ENCODE measurements at places on chromosomes 5 and 9.

DNA sequence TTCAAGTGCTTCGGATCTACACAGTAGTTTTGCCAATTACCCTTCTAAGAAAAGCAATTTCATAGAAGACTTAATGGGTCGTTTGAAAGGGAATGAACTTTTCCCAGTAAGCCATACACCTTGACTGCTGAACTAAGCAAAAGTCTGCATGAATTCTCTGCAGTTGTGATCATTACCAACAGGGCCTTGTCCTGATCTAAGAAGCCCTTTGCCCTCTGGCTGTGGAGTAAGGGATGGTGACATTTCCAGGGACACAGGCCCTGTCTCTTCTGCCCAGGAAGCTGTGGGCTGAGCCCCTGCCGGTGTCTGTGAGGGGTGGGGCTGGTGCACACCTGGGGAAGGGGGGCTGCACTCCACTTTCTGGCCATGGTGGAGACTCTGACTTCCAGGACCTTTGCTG lies 30.5 kb downstream of the ZDHHC11 start:
- no peak for DNase-seq

GRCh38 chr5:142894749-142895148 lies 124.6 kb downstream of the ARHGAP26 start:
- no peak for DNase-seq

GRCh38 chr5:139961435-139962157 lies 81.5 kb downstream of the NRG2 start:
- no peak for DNase-seq

DNA sequence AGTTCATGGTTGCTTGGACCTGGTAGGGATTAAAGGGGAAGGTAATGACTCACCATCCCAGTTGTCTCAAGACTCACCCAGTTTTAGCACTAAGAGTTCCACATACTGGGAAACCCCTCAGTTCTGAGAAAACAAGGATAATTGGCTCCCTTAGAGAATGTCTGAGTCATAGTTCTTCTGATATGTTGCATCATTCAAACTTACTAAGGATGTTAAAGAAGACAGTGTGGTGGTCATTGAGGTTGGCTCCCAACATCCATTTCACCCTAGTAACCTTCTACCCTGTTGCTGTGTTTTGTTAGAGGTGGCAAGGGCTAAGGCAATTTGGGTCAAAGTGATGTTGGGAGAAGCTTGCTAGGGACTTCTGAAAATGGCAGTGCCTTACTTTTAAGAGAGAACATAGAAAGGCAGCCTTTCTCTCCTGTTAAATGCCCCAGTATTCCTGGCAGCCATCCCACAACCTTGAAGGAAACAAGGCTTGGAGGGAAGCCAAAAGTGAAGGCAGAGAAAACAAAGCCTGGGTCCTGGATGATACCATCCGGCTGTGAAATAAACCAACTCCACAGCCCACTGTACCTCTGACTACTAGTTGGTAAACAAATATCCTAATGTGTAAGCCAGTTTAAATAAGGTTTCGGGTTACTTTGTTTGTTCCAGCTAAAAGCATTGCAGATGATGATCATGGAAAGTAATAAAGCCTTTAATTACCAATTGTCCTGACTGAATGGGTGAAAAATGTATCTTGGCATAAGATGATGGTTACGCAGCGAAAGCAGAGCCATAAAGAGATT lies 80.4 kb upstream of the ADAMTSL1 start:
- no peak for DNase-seq

GRCh38 chr9:136309101-136309801 lies 5.4 kb upstream of the CCDC187 start:
- DNase-seq = no peak

GRCh38 chr5:15618938-15619337 lies 119.0 kb downstream of the FBXL7 start:
- DNase-seq = no peak

DNA sequence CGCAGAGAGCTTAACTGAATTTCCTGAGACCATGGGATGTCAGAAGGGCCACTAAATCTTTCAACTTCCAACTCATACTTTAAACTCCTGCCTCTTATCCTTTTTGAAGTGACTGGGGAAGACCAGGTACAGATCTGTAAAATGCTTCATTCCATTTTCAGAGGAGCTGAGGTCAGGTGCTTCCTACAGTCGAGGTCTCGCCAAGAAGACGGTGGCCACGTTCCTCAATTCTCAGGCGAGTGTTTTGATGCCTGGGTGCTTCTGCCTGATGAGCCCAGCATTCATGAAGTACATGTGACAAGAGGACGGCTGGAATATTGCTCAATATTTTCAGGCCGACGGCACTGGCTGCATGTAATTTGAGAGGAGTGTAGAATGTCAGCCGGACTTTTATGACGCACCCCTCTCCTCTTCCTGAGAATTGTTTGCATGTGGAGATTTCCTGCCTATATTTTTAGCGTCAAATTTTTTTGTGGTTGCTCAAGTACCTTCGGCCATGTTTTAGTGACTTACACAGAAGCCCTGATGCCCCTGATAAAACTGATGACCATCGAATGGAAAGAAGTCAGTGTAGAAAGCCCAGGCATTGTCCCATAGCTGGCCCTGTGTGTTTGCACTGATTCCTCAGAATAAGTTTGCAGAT lies 38.8 kb upstream of the GLRX start:
- no peak for DNase-seq

- peak; percentile 54 for DNase-seq
Observed at GRCh38 chr9:122904466-122904822, 715 bp downstream of the RC3H2 start.

DNA sequence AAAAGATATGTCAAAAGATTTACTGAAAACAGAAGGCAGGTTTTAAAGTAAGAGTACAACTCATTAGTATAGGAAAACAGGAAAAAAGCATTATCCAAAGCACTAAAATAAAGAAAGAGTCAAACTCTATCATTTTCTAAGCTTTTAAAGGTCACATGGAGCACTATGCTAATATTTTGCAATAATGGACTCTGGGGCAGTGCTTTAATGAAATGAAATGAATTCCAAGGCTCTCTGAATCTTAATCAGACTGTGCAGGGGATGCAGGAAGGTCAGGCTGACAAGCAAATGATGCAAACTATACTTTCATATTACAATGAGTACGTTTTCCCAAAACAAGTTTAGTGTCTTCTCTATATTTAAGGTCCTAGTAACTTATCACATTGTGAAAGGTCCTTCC lies 981.9 kb upstream of the DMAC1 start:
- DNase-seq = no peak

DNA sequence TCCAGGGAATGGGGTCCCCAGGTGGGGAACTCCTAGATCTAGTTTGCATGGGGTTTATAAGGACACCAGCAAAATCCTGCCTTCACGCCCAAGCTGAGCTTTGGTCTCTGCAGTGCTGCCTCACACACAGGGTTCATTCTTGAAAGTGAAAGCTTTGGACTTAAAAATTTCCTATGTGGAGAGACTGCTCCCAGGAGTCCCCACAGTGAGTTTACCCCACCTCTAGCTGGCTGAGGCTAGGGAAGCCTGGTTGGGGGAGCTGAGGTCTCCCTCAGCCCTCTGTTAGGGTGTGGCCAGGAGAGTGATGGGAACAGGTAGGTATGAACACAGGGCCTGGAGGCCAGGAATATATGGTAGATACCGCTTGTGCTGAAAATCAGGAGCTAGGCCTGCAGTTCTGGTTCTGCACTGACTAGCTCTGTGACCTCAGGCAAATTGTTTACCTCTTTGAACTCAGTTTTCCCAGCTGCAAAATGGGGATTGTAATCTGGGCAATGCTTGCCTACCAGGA lies 41.5 kb upstream of the LARP1 start:
- no peak for DNase-seq

GRCh38 chr9:89550346-89550927 lies 52.5 kb upstream of the SEMA4D start:
- DNase-seq = no peak

DNA sequence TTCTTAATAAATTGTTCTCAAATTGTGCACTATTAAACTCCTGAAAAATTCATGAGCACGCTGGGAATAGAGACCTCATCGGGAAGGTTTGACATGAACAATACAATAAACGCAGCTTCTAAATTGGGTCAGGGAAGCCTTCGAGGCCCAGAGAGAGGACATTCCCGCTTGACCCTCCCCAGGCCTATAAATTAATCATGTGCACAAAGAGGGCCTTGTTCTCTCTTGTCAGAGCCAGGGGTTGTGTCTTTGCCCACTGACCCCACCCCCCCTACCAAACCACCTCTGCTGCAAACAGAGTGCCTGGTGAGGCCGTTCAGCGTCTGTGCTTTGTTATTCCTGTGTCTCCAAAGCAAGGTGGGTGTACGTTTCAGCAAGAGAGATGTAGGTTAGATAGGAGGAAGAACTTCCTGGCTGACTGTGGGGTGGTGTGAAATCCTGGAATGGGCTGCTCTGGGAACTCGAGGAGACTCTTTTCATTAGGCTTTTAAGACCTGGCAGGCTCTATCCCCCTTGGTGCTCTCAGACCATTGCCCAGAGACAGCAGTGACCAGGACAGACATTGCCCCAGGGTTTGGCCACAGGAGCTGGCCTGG lies 18.2 kb upstream of the DAB2IP start:
- DNase-seq = no peak

- DNase-seq = no peak
Observed at GRCh38 chr5:168137265-168137664, 154.2 kb upstream of the WWC1 start.

DNA sequence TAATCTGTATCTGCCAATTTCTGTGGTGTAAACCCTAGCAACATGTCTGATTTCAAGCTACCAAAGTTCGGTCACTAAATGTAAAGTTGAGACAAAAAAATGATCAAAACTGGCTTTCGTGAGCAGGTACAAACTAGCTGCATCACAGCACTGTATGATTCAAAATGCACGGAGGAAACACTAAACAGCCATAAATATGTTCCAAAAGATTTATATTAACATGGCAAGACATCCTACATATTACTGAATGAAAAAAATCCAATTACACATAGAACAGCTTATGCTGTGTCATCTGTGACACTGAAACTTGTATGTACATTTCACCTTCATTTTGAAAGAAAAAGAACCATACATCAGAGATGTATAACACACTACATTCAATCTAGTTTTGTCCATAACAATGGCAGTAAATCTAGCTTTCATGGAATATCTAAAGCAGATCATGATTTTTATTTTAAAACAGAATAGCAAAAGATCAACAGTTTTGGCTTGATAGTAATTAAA lies 14.4 kb downstream of the GNAQ start:
- DNase-seq = no peak

- DNase-seq = no peak
Observed at GRCh38 chr9:21680590-21680989, 121.8 kb upstream of the MTAP start.

- DNase-seq = no peak
Observed at GRCh38 chr5:154286557-154286956, 96.0 kb downstream of the GALNT10 start.

DNA sequence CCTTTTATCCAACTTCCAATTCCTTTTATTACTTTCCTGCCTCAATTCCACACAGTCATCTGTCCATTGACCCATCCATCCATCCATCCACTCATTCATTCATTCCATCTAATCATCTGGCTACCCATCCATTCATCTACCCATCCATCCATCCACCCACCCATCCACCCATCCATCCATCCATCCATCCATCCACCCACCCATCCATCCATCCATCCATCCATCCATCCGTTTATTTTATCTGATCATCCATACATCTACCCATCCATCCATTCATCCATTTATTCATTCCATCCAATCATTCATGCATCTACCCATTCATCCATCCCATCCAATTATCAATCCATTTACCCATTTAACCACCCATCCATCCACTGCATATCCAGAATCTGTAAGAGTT lies 11.6 kb downstream of the PAEP start:
- no peak for DNase-seq

GRCh38 chr9:121312169-121312568 lies 44.2 kb downstream of the GSN start:
- no peak for DNase-seq

DNA sequence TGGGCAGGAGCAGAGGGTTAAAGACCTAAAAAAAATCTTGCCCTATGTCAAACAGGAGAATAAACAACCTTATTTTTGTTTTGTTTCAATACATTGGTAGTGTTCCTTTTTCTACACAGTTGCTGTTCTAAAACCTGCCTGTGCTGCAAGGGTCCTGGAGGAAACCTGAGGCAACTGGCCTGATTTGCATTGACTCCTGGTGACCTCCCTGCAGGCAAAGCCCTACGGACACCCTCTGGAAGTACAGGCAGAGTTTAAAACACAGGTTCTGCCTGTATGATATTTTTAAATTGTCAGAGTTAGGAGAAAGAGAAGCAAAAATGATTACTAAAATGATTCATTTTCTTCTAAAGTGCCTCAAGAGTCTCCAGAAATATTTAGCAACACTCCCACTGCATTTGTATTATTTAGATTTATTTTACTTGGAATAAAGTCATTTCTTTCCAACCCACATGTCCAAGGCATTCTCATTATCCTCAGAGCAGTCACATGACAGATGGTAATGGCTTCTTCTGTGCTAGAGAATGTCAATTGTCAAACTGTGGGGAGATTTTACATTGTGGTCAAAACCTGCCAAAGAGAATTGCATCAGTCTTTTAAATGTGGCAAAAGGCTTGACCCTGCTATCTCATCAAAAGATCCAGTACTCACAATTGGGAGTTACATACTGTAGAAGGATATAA lies 559.6 kb downstream of the CETN3 start:
- no peak for DNase-seq

- DNase-seq = no peak
Observed at GRCh38 chr9:70832492-70832891, 288.9 kb downstream of the TRPM3 start.

GRCh38 chr5:108703313-108703712 lies 44.4 kb upstream of the FER start:
- DNase-seq = no peak

GRCh38 chr9:72800328-72800994 lies 152.4 kb downstream of the ALDH1A1 start:
- DNase-seq = no peak

DNA sequence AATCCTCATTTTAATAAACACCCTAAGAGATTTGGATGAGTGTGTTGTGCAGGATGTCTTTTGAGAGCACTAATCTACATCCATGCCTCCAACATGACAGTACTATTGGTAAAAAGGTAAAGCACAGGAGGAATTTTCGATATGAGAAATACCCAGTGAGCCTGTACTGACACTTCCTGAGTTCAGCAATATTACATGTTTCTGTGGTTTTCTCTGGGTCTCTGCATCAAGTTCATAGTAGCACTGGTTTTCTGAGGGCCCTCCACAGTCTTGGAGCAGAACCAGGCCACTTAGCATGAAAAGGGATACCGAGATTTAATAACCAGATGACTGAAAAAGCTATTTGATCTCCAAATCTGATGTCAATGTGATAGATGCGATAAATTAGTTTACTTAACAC lies 524.1 kb downstream of the TMEM38B start:
- DNase-seq = no peak

DNA sequence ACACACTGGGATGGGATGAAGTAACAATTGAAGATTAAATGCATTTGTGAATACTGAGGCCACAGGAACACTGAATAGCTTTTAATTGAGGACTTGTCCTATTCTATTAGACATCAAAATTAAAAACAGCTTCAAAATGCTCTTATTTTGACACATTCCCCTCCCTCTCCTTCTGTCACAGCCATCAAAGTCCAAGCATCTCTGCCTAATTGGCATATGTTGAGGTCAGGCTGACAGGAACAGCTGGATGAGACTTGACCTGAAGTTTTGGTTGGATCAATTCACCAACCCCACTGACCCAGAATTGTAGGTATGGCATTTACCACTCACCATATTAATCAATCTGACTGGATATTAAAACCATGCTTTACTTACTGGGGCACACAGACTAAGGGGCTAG lies 96.3 kb downstream of the PTCH1 start:
- DNase-seq = no peak

Data from activated CD4-positive, alpha-beta T cell treated with anti-CD3 and anti-CD28 coated beads for 36 hours (primary cell).